ENCODE measurements at places on chromosomes 1 and 21.

GRCh38 chr1:184065559-184065958, 14.0 kb downstream of the TSEN15 start:
- DNase-seq = no peak

DNA sequence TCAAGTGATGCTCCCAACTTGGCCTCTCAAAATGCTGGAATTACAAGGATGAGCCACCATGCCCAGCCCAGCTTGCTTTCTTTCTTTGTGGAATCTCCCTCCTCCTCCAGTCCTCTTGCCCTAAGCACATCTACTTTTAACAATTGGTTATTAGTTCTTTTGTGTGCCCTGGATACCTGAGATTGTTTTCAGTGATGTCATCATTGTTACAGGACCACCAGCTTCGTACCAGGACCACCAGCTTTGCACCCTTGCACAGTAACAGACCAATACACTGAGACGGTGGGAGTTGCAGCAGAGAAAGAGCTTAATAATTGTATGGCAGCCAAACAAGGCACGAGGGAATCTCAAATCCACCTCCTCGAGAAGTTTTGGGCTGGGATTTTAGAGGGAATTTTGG, 71.3 kb downstream of the CNIH3 start:
- no peak for DNase-seq

GRCh38 chr21:29896884-29897283, 42.9 kb downstream of the GRIK1 start:
- no peak for DNase-seq

GRCh38 chr1:33182896-33183295, 1.1 kb upstream of the TRIM62 start:
- DNase-seq = no peak

GRCh38 chr1:33342041-33342723, 21.3 kb upstream of the A3GALT2 start:
- no peak for DNase-seq
